Activated CD8-positive, alpha-beta memory T cell treated with anti-CD3 and anti-CD28 coated beads for 1 hour (primary cell): ENCODE measurements at places on chromosomes 4 and X.

GRCh38 chr4:126526335-126526734 is 1106.4 kb upstream of the INTU start:
- DNase-seq: no peak

DNA sequence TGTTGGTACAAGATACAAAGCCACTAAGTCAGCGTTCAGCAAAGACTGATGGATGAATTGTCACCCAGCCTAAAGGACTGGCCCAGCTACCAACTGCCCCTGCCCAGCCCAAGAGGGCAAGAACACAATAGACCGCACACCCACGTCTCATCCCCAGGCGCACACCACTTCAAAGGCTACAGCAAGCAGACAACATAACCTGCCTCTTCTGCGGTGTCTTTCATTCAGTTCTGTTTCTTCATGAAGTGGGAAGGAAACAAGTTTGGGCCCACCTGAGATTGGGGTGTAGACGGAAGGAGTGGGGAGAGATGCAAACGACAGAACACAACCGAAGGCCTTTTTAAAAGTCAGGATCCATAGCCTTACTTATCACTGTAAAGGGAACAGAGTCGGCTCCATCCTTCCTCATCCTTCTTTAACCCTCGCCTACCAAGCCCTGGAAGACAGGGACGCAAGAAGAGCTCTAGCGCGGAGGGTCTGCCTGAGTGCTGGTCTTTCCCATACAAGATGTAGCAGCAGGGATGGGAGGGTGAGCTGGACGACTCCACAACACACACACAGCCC is 691 bp downstream of the SCARB2 start:
- no peak for DNase-seq

GRCh38 chr4:125123570-125124109 is 191.1 kb upstream of the FAT4 start:
- DNase-seq: no peak

GRCh38 chrX:39869846-39870601 is 227.7 kb downstream of the BCOR start:
- DNase-seq: peak; percentile 45

- no peak for DNase-seq
Observed at GRCh38 chr4:75289914-75290582, 224.2 kb downstream of the RCHY1 start.

DNA sequence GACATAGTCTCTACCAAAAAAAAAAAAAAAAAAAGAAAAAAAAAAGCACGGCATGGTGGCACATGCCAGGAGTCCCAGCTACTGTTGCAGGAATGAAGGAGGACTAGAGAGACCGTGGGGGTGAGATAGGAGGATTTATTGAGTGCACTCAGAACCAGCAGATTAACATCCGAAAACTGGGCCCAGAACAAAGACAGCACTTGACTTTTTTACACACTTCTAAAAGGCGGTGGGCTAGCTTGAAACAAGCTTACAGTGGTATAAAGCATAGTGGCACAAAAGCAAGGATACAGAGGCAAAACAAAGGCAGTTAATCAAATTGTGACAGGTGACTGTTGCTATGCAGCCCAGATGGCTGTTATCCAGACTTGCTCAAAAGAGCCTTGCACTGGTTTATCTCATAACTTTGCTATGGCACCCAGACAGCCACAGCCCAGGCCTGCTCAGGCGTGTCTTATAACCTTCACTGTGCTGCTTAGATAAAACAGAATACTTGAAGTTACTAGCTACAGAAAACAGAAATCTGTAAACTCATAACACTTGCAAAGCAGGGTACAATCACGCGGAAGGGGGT is 9.9 kb upstream of the PI4K2B start:
- DNase-seq: no peak

DNA sequence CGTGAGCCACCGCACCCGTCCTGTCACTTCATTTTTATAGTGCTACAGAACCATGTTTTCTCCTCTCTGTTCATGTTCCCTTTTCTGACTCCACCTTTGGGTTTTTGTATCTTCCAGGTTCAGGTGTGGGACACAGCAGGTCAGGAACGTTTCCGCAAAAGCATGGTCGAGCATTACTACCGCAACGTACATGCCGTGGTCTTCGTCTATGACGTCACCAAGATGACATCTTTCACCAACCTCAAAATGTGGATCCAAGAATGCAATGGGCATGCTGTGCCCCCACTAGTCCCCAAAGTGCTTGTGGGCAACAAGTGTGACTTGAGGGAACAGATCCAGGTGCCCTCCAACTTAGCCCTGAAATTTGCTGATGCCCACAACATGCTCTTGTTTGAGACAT is 12.4 kb downstream of the RAB33A start:
- no peak for DNase-seq

DNA sequence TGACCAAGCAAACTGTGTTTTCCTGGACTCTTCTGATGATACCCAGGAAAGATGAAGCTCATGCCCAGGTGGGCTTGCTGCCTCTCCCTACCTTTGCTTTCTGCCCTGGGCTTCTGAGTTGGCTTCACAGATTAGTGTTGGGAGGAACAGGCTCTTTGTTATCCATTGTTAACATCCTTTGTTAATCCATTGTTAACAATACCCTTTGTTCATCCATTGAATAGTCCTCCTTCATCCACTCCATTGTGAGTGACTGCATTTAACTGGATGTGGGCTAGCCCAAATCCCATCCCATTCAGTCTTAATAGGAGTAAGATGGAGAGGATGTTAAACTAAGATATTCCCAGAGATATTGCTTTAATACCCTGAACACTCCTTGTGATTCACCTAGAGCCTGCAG is 199.0 kb upstream of the LNX1 start:
- DNase-seq: no peak

DNA sequence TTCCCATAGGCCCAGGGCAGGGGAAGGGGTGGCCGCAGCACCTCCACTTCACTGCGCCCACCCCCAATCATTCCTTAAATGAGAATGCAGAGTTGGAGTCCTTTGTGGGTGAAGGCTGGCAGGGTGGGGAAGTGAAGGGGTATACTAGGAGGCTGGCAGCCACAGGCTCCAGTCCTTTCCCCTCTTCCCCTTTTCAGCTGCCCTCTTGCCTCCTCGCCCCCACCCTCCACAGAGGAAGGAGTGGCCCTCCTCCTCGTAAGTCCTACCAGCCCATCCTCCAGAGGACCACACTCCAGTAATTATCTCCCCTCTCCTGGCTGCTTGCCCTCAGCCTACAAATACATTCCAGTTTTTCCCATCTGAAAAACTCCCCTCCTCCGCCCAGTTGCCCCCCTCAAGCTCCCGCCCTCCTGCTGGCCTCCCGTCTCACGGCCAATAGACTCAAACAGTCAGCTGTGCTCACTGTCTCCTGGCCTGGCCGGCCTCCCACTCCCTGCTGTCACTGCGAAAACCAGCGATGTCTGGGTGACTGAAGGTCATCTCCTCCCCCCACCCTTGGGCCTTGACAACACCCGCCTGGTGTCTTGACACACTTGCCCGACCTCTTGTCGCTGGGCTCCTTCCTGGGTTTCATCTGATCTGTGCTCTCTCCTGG is 38.8 kb downstream of the EFNB1 start:
- no peak for DNase-seq

- no peak for DNase-seq
Observed at GRCh38 chr4:142850478-142850877, 4.4 kb upstream of the INPP4B start.

DNA sequence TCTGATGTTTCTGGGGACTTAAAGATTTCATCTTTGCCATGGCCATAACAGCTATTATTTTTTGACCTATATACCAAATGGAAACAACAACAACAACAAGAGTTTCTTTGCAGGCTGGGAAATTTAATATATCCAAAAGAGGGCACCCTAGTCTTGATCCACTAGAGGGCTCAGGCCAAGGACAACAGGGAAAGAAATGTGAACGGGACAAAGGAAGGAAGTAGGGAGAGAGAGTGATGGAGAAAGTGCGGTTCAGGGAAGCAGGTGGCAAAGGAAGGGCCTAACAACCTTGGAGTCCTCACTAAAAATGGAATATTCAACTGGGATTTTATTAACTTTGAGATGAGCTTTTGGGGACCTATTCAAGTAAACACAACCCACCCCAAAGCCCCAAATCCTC is 67.8 kb upstream of the SCML1 start:
- DNase-seq: no peak

DNA sequence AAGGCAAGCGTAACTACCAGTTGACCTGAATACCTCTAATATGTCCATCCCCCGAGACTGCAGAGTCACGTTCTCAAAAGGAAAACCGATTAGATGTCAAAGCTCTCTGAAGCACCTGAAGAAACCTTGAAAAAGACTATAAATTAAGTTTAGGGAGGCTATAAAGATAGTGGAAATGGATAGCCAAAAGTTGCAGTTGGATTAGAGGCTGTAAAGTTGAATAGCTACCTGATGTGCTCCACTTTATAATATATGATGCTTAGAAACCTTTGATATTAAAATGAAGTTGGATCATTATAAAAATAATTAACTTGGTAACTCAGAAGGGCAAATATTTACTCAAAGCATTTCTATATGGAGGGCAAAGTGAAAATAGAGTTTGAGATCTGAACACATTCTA is 506.6 kb upstream of the AGA start:
- DNase-seq: no peak

- DNase-seq: no peak
Observed at GRCh38 chrX:81294101-81294500, 92.2 kb downstream of the SH3BGRL start.

DNA sequence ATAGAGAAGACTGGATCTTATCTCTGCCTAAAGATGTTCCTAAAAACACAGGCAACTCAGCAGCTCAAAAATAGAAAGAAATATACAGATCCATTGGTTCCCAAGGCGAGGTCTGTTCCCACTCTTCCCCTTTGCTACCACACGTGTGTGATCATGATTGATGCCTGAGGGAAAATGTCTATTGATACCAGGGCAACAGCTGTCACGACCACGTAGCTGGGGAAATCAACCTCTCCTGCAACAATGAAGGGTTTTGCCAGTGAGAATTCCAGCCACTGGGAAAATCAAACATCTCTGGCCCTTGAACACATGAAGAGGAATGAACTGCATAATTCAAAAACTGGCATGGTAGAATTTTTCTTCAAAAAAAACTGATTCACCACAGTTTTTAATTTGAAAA is 131.0 kb upstream of the MAP3K15 start:
- no peak for DNase-seq

GRCh38 chr4:132065940-132066495 is 1083.1 kb upstream of the PCDH10 start:
- no peak for DNase-seq

DNA sequence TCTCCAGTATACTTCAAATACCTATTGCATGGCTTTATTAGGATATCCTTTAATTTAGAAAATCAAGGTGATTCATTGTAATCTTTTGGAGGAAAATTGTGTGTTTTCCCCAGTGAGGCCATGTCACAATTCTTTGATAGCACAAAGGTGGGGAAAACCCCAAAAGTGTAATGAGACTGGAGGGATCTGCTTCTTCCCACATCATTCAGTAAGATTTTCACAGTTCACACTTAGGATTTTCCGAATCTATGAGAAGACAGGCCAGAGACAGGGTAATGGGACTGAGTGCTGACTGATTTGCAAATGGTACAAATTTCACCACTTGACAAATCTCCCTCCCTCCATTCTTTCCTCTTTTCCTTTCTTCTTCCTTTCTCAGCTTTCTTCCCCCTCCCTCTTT is 181.1 kb downstream of the MGST2 start:
- DNase-seq: no peak

DNA sequence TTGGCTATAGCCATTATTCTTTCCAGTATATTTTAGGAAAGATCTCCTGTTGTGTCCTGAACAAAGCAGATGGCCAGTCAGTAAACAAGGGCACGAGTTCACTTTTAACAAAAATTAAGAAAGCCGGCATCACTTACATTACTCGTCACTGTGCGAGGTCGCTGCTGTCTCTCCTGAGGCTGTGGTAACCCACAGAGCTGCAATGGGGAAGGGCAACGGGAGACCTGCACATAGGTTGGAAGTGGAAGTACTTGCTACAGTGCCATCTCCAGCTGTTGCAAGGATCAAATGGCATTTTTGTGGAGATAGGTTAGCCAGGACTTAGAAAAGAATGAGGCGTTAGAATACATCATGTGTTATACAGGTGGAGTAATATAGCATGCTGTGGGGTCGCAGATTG is 132.2 kb downstream of the KLHL8 start:
- no peak for DNase-seq

DNA sequence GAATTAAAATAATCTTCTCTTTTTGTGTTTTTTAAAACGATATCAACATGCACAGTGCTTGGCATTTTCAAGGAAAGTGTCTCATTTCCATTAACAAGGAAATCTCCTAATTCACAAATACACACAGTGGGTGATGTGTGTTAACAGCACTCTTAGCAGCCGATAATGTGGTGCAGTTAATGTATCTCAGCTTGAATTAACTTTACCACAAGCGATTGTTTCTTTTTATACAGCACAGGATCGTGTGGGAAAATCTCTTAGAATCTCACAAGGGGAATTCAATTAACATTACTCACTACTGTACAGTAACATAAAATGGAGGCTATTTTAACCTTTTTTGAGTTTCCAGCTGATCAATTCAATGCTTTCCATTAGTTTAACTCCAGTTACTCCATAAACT is 1841.9 kb downstream of the STIM2 start:
- no peak for DNase-seq

GRCh38 chr4:36841583-36842326 is 402.8 kb upstream of the NWD2 start:
- no peak for DNase-seq

GRCh38 chr4:15658136-15658770 is 3.1 kb upstream of the FBXL5 start:
- no peak for DNase-seq

DNA sequence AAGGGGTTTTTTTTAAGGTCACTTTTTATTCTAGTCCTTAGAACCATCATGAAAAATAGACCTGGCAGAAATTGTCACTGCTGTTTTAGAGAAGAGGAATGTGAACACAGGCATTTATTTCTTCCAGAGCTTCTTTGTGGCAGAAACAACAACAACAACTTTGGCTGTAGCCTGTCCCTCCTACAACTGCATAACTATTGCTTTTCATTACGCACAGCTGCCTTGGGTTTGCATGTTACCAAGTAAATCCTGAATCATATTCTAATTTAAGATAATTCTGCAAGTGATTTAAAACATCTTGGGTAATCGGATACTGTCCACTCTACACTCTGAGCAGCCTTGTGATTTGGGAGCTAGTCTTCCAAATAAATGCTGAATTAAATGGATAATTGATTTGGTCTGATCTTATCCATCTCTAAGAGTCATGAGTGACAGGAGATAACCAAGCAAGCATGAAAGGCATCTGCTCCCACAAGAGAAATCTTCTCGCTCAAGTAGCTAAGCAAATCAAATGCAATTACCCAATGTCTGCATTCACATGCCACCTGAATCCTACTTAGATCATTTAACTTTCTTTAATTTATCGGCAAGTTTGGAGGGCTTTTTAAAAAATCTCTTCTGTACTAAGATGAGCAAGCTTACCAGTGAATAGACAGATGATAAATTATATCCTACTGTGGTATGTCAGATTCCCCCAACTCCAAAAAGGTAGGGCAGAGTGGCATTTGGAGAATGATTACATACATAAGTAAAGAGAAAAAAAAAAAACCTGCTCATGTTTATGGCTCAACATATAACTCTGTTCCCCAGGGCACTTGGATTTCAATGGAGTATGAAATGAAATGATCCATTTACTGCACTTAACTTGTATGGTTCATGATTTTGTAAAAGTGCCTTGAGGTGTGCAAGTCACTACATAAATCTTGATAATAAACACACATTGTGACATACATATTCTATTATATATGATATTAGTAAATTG is 73.6 kb downstream of the EGF start:
- DNase-seq: no peak
